AML-193 (cell line): ENCODE measurements at places on chromosomes 2 and 18.

- no peak for DNase-seq
Observed at GRCh38 chr2:219460424-219460926, 25.8 kb downstream of the SPEG start.

- no peak for DNase-seq
Observed at GRCh38 chr2:9258953-9259399, 52.4 kb downstream of the ASAP2 start.

DNA sequence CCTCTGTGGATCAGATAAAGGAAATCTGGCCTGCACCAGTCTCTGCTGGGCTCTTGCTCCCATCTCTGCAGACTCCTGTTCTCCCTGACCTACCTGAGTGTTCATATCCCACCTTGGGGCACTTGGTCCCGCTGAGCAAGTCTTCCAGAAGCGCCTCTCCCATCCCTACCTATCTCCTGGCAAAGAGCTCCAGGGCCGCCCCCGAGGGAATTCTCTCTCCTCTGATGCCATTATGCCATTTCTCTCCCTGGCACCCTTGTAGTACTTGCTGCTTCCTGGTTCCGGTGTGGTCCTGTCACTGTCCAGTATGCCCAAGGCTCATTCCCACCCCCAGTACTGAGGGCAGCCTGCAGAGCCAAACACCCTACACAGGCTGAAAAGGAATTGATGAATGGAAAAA is 99.8 kb downstream of the KLHL29 start:
- DNase-seq, result no peak

GRCh38 chr18:23378302-23378686 is 74.8 kb upstream of the RIOK3 start:
- no peak for DNase-seq

DNA sequence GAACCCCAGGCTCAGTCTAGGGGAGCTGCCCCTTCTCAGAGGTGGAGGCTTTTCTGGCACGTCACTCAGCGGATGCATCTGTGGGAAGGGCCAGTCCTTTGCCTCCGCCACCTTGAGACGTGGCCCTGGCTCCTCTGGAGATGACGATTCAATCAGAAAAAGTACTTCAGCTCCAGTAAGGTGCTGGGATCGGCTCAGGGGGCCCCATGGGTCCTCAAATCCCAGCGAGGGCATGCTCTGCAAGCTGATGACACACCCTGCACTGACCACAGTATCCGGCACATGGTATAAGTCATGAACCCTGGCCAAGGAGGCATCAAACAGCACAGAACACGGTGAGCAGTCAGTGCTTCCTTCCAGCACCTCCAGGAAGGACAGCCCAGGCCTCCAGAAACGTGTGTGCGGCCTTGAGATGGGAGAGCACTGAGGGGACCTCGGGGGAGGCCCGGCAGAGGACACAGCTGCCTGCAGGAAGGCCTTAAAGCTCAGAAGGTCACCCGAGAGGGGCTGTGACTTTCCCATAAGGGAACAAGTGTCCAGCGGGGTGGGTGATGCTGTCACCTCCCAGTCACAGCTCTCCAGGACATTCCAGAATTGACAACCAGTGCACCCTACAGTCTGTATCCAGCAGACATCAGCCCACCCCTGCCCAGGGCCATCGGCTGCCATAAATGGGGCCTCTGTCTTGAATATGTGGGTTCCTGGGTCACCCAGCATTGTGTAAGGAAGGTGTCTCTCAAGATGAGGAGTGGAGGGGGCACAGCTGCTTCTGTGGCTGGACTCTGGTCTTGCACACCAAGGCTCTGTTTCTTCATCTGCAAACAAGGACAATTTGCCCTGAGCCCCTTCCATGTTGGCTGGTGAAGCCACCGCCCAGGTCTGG is 205.8 kb downstream of the NDUFA10 start:
- DNase-seq, result no peak

DNA sequence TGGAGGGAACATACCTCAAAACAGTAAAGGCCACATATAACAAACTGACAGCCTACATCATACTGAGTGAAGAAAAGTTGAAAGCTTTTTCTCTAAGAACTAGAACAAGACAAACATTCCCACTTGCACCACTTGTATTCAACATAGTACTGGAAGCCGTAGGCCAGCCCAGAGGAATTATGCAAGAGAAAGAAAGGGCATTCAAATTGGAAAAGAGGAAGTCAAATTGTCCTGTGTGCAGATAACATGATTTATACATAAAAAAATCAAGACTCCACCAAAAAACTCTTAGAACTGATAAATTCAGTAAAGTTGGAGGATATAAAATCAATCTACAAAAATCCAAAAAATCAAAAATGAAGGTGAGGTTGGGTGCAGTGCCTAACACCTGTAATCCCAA is 8.0 kb upstream of the KDM3A start:
- DNase-seq, result peak; percentile 59

DNA sequence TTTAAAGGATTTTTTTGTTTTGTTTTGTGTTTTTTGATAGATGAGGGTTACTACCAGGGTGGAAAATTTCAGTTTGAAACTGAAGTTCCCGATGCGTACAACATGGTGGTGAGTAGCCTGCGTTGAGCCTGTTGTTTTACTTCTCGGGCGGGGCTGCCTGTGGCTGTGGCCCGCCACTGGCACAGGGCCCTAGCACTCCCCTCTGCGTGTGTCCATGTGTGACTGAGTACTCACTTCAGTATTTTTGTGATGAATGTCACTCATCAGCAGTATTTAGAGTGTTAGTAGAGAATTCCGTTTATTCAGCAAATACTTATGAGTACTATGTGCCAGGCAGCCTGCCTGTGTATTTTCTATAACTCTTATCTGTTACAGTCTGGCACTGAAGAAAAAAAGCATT is 44.3 kb upstream of the SCLY start:
- no peak for DNase-seq
